ENCODE measurements at places on chromosomes 13 and 19.

- DNase-seq: no peak
These were observed 21.6 kb upstream of the ANKRD10 start for GRCh38 chr13:110936519-110936918.

GRCh38 chr13:92196591-92197256 is 798.3 kb downstream of the GPC5 start:
- no peak for DNase-seq

- peak; percentile 93 for DNase-seq
These were observed 17.7 kb downstream of the CCDC97 start for GRCh38 chr19:41327576-41328156.

DNA sequence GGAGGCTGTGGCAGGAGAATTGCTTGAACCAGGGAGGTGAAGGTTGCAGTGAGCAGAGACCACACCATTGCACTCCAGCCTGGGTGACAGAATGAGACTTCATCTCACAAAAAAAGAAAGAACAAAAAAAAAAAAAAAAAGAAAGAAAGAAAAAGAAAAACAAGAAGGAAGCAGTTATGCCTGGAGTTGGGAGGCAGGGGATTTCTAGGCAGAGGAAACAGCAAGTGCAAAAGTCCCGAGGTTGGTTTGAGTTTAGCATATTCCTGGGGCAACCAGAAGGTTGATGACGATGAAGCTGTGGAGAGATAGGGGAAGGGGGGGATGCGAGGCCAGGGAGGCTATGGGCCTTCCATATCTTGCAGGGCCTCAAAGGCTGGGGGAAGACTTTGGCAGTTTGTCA is 11.5 kb upstream of the EML2 start:
- DNase-seq: no peak

GRCh38 chr13:21686751-21687391 is 16.0 kb downstream of the FGF9 start:
- no peak for DNase-seq

- DNase-seq: no peak
These were observed 8.8 kb downstream of the PRR36 start for GRCh38 chr19:7865262-7865911.

GRCh38 chr19:10667867-10668266 is 13.7 kb downstream of the ILF3 start:
- DNase-seq: no peak

- DNase-seq: no peak
These were observed 83.1 kb downstream of the ALOX5AP start for GRCh38 chr13:30818323-30818960.

GRCh38 chr19:29062475-29063435 is 150.2 kb downstream of the UQCRFS1 start:
- no peak for DNase-seq
